ENCODE measurements at places on chromosomes 11 and 22.

- no peak for ATAC-seq
Measured at GRCh38 chr11:22879630-22880029, 19.4 kb upstream of the CCDC179 start.

GRCh38 chr11:128061281-128061871, 526.0 kb downstream of the ETS1 start:
- ATAC-seq = no peak

DNA sequence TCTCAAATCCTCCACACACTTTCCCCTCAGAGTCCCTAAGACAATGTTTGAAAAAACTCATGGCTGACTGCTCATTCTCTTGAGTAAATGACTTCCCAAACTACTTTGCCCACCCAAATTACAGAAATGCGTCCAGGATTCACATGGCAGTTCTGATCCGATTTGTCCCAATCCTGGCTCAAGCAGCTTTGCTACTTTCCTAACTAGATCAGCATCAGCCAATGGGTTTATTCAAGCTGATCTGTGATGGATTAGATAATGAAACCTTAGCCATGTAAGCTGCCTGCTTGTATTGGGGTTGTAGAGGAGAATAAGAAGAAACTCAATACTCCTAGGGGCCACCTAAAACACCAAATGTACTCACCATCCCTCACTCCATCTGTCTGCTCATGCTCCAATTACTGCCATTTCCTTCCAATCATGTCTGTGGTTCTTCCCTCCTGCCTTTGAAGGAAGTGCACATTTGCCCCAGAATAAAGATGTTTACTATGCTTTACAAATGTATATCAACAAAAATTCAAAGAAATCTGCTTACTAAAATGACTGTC, 6.9 kb downstream of the RBFOX2 start:
- no peak for ATAC-seq

GRCh38 chr11:86106916-86107315, 38.0 kb upstream of the PICALM start:
- ATAC-seq = no peak

GRCh38 chr11:119340335-119341221, at the start of gene C1QTNF5:
Gene C1QTNF5 (minus strand): TSS chr11:119340883. CDS start chr11:119340397, 486 bp downstream.
- no peak for ATAC-seq

DNA sequence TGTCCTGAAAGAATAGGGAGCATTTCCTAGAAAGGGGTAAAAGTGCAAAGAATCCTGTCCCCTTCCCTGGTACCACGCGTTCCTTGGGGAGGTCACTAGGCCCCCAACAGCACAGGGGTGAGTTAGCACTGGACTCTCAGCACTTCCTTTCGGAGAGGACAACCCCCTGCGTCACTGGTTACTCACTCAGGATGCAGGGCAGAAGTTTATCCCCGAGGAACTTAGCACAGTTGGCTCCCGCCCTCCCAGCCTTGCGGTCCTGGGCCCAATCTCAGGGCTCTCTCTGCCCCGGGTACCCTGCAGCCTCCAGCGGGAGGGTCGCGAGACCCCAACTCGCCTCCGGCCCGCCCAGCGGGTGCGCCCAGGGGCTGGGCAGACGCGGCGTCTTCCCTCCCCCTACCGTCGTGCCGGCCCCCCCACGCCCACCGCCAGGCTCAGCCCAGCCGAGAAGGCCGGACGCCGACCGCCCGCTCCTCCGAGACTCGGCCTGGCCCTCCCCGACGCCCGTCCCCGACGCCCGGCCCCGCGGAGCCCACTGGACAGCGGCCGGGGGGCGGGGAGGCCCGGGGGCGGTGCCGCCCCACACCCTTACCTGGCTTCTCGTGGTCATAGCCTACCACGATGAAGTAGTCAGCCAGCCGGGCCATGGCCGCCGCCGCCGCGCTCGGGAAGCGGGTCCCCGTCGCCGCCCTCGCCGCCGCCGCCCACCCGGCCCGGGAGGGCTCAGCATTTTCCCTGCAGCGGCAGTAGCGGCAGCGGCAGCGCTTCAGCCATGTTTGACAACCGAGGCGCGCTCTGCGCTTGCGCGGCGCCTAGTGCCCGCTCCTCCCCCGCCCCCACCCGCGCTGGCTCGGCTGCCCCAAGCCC, at the start of gene SBF2:
SBF2 (minus strand) TSS at position 797 of the 867 bp plus-strand sequence; CDS start at position 647, 150 bp downstream.
- peak; percentile 55 for ATAC-seq

DNA sequence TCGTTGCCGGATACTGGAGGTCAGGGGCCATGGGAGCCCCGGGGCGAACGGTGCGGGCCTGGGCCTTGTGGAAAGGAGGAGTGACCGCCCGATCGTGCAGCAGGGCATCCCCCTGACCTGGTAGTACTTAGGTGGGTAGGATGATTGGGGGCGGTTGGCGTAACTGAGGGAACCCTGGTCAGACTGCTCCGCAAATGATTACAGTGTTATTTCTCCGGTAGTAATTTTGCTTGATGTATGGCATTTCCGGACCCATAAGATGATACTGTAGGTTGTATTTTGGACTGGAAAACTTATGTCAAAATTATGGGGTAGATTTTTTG, 762 bp downstream of the MTMR3 start:
- peak; percentile 19 for ATAC-seq
